ENCODE measurements at places on chromosomes 16 and 17. TPM values are rescaled to one million over a fixed set of nuclear protein-coding genes. Genes with fewer than 3 reads are reported as not detected.

The LIG3 gene
- polyA plus RNA-seq = 26.3 TPM

The HS3ST3A1 gene
- polyA plus RNA-seq = not detected

The GOSR2 gene
- polyA plus RNA-seq = 66.2 TPM

The RAPGEFL1 gene
- 0.64 TPM for polyA plus RNA-seq

The CFAP52 gene
- polyA plus RNA-seq = not detected

The TERB1 gene
- not detected for polyA plus RNA-seq

The RAMP2 gene
- polyA plus RNA-seq = not detected

The WDR81 gene
- 3.5 TPM for polyA plus RNA-seq

DNA sequence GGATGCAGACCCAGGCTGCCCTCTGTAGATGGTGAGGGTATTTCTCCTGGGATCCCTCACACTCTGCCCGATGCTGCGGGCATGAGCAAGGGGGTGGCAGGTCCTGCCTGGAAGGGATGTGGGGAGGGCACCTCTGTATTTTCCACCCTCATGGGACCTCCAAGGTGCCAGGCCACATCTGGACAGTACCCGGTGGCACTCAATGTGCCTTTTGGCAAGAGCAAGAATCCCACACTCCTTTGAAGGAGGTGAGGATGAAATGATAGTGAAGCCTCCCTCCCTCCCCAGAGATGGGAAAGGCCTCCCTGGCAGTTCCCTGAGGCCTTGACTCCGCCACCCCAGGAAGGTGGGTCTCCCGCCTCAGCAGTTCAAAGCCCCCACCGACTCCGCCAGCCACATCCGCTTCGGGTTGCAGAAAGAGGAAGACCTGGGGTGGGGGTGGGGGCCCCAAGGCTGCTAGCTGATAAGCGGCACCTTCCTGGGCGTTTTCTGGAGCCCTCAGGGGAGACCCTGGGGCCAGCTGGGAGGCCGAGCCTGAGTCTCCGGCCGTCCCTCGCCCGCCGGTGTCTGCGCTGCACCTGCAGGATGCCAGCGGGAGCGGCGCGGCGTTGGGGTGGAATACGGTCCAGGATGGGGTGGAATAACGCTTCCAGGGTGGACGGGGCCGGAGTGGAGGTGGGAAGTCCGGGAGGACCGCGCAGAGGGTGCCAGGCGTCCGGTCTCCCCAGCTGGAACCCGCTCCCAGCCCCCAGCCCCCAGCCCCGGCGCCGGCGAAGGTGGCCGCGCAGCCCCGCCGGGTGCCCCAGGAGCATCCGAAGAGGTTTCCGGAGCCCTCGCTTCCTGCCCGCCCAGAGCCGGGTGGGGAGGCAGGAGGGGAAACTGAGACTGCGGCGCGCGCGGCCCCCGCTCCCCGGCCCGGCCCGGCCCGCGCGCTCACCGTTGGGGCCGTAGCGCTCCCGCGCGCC lies 718 bp downstream of the ATP2A3 start:
- DNase-seq = no peak

DNA sequence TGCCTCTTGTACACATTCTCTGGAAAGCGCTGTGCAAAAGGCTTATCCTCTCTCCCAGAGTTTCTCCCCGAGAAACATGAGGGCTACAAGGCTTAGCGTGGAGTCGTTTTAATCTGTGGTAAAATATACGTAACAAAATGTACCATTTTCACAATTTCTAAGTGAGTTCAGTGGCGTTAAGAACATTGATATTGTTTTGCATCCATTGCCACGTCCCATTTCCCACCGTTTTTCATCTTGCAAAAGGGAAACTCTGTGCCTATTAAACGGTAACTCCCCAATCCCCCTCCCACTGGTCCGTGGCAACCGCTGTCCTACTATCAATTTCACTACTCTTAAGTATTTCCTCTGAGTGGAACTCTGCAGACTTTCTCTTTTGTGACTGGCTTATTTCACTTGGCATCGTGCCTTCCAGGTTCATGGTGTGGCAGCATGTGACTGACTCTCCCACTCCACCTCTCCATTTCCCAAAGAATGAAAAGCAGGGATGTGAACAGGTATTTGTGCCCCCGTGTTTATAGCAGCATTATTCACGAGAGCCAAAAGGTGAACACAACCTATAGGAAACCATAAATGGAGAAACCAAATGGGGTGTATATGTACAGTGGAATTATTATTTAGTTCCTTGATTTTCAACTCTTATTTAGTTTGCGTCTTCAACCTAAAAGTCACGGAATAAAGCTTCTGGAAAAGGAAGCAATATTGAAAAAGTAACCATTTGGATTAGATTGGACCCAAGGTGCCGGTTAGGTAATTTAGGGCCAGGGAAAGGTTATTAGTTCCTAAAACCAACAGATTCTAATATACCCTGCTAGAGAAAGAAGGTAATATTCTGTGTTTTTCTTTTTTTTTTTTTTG lies 1.1 kb upstream of the USP32 start:
- DNase-seq = peak; percentile 48

GRCh38 chr16:25580041-25580440 lies 111.7 kb upstream of the HS3ST4 start:
- no peak for DNase-seq

GRCh38 chr17:79081571-79082276 lies 7.1 kb downstream of the ENGASE start:
- DNase-seq = no peak

DNA sequence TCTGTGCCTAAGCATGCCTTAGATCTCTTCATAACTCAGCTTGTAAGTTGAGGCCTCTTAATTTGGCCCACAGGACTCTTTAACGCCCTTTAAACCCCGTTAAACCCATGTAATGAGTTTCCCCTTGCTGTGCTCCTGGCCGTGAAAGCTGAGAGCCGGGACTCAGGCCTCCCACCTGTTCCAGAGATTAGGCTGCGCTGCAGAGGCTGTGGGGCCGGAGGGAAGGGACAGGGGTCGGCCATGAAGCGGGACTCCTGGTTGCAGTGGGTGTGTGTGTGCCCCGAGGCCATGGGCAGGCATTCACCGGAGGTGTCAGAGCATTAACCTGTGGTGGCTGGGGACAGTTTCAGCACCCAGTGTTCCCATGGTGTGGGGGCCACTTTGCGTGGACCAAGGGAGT lies 150.8 kb upstream of the IRX3 start:
- DNase-seq = no peak

DNA sequence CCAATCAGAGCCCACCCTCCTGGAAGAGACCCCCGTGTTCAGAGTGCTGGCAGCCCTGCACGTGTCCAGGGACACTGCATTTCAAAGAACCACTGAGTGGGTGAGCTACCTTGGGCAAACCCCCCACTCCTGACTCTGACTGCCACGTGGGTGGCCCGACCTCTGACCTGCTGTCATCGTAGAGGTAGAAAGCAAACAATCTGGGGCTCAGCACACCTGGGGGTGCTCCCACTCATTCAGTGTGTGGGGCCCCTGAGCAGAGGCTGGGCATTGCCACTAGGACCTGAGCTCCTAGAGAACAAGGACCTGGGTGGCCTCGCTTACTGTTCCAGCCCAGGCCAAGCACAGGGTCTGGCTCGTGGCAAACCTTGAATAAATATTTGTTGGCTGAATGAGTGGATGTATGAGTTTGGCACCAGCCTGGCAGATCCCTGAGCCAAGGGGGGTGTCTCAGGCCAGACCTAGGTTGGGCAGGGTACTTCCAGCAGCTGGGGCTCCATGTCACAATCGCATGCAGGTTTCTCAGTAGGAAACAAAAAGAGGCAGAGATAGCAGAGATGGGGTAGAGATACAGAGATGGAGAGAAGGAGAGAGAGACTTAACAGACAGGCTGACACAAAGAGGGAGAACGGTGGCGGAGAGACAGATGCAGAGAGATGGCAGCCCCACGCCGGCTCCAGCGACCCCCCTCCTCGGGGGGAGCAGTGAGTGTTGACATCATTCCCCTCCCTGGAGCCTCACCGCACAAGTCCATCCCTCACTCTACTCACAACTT lies 5.4 kb upstream of the DRC7 start:
- no peak for DNase-seq

- DNase-seq = no peak
These were observed 27.8 kb downstream of the BAHCC1 start for GRCh38 chr17:81422776-81423697.

DNA sequence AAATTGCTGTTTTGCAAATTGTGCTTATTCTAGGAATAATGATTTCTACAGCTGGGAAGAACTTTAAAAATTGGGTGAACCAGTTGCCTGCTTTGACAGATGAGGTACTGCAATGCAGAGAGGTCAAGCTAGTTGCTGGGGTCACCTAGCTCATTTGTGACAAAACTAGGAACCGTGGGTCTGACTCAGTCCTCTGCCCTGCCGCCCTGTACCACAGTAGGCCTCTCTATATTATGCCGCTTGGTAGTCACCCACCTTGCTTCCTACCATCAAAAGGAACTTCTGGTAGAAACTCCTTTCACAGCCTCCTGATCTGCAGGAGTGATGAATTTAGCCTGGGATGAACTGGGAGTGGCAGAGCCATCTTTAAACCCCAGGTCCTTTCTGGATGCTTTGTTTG lies 105.7 kb downstream of the PITPNC1 start:
- DNase-seq = no peak

GRCh38 chr16:84574191-84574590 lies 43.7 kb downstream of the COTL1 start:
- no peak for DNase-seq

- no peak for DNase-seq
These were observed 57.3 kb downstream of the NDE1 start for GRCh38 chr16:15707332-15707731.

DNA sequence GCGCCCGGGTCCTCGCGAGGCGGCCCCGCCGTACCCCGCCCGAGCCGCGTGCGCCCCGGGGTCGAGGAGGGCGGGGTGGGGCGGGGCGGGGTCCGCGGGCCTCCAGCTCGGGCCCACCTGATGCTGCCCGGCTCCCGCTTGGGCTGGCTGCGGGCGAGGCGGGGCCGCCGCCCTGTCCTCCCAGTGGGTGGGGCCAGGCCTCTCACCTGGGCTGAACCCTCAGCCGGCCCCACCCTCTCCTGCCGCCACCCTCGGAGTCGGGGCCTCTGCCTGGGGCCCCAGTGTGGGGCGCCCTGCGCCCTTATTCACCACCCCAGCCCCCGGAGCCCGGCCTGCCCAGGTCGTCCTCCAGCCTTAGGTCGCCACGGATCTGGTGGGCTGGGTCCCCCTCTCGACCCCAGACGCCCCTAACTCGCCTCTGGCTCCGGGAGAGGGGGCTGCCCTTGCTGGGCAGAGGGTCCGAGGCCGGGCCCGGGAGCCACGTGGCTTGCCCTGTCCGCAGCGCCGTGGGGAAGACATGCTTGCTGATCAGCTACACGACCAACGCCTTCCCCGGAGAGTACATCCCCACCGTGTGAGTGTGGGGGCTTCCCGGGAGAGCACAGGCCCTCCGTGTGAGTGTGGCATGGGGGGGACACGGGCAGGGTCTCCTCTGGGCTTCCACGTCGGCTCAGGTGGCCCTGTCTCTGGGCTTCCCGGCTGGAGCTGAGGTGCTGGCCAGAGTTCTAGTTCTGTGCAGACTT lies 578 bp downstream of the RAC3 start:
- no peak for DNase-seq

DNA sequence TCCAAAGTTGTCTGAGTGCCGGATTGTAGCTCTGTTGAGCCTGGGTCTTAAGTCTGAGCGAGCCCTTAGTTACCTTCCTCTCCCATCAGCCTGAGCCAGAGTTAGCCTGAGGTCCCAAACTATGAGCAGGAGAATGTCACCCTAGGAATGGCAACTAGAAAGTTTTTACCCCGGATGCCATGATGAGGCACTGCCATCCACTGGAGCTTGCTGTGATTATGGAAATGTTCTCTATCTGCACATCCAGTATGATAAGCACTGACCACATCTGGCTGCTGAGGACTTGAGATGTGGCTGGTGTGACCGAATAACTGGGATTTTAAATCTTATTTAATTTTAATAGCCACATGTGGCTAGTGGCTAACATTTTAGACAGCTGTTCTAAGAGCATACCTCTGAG lies 550.0 kb downstream of the CDH13 start:
- no peak for DNase-seq

GRCh38 chr16:12345349-12345748 lies 368.8 kb downstream of the SNX29 start:
- DNase-seq = no peak

DNA sequence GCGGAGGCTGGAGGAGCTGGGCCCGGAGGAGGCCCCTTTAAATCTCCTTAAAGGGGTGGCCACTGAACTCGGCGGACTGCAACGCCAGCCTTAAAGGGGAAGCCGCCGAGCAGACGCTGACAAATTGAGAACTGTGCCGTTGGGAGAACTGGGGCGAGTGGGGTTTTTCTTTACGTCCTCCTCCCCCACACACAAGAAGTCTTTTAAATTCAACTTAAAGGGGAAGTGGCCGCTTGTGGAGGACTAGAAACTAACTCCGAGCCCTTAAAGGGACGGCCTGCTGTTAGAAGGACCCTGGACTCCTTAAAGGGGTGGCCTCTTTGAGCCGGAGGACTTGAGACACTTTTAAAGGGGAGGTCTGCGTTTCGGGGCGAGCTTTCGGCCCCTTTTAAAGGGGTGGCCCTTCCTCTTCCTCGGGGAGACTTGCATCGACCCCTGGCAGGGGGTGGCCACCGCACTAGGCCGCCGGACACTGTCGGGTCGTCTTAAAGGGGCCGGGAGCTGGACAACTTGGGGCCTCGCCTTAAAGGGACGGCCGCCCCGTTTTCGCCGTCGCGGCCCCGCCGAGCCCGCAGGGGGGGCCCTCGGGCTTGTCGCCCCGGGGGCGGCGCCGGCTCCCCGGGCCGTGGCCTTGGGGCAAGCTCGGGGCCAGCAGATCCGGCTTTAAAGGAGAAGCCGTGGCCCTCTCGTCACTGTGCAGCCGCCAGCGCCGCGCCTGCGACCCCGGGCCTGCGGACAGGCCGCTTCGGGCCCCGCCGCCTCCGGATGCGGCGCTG lies 688 bp downstream of the FBRS start:
- DNase-seq = peak; percentile 90

- DNase-seq = no peak
These were observed 28.1 kb upstream of the LGALS9 start for GRCh38 chr17:27602721-27603420.

- DNase-seq = no peak
These were observed 986 bp downstream of the HAPSTR1 start for GRCh38 chr16:9092282-9092977.

DNA sequence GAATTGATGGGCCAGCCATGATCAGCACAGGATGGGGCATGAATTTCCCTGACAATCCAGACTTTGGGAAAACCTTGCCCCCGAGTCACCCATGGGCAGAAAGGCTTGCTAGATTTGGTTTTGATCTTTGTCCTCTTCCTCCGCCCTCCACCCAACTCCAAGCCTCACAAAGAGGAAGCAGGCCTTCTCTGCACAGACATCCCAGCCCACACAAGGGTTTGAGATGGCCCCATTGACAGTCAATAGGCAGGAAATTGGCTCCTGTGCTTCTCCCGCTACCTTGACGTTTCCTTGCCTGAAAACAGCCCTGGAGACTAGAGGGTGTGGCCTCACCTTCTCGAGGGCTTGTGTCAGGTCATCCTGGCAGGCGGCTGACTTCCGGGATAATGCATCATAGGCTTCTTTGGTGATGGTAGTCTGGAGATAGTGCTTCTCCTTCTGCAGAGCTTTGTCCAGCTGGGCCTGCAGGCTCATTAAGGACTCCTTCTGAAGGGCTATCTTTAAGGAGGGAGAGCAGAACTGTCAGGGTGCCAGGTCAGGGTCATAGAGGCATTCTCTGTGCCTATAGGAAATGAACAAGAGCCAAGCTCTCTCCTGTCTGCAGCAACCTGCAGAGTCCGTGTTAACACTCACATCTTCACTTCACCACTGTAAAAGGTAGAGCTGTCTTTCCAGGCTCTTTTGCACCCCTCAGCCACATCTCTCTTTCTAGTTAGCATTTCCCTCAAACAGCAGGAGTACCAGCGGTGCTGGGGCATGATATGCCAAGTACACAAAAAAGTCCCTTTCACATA lies 32.2 kb downstream of the DHX38 start:
- no peak for DNase-seq

GRCh38 chr16:78641433-78641832 lies 542.0 kb downstream of the WWOX start:
- DNase-seq = no peak

GRCh38 chr16:65574326-65574966 lies 452.6 kb upstream of the CDH11 start:
- DNase-seq = no peak

Measured in GM12878 (cell line).